ENCODE measurements at places on chromosomes 6 and 20.

DNA sequence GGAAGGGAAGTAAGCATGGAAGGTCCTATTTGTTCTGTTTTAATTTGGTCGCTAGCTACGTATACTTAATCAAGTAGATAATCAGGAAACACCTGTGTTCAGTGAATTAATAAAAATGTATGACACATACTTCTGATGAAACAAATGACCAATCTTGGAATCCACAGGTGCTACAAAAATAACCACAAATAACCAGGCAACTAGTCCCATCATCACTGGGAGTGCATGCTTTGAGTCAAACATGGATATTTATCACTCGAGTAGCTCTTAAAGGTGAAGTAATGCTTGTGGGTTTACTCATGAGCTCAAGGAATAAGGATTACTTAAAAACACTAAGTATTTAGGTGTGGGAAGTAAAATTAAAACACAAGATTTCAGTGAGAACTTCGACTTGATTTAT is 285.6 kb upstream of the ID4 start:
- H3K4me3 ChIP-seq = no peak overlapping the region
- no peak for DNase-seq
- no peak overlapping the region for H3K27ac ChIP-seq
- no peaks in the 10 kb centered on the region for H3K4me1 ChIP-seq

DNA sequence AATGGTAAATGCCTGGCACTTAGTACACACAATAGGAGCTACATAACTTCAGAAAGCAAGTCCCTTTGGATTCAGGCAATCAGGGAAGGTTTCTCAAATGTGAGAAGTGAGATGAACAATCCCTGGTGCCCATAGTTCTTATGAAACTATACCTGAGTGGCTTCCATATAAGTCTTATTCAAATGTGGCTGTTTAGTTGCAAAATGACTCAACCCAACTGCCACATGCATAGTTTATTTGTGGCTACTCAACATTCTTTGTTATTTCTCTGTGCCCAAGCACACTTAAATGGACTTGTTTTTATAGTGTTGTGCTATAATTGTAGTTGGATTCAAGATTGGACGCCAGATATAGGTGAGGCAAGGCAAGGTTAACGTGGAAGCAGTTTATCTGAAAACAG is 93.7 kb upstream of the ATXN1 start:
- H3K36me3 ChIP-seq = no peaks in the 10 kb centered on the region
- H3K27me3 ChIP-seq = no peaks in the 10 kb centered on the region
- no peaks in the 10 kb centered on the region for H3K4me1 ChIP-seq

GRCh38 chr6:21414065-21414464 is 179.5 kb upstream of the SOX4 start:
- H3K27me3 ChIP-seq = no peaks in the 10 kb centered on the region
- no peaks in the 10 kb centered on the region for H3K4me1 ChIP-seq
- no peak for DNase-seq

- H3K4me1 ChIP-seq = no peaks in the 10 kb centered on the region
- H3K27me3 ChIP-seq = no peaks in the 10 kb centered on the region
- H3K36me3 ChIP-seq = no peaks in the 10 kb centered on the region
- no peak for DNase-seq
- no peak overlapping the region for H3K4me3 ChIP-seq
Measured at GRCh38 chr6:284486-284885, 7.8 kb upstream of the DUSP22 start.

DNA sequence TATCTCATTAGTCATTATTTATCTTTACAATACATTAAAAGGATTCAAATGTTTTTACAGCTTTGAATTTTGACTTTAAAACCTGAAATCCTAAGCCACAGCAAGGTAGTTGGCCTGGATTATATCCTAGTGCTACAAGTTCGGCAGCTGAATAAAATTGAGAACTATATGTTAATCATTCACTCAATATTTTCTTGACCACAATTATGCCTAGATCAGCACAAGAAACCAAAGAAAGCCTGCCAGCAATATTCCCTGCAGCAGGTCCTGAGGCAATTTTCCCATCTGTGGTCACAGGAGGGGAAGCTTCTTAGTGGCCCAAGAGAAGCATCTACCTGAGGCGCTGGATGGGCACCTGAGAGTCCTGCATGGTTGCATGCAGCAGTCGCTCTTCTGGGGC is 183.5 kb downstream of the GMDS start:
- H3K27me3 ChIP-seq = no peaks in the 10 kb centered on the region
- H3K27ac ChIP-seq = no peak overlapping the region
- no peak overlapping the region for H3K4me3 ChIP-seq

GRCh38 chr20:47843886-47844567 is 58.7 kb upstream of the SULF2 start:
- no peaks in the 10 kb centered on the region for H3K4me1 ChIP-seq
- no peak for DNase-seq
- no peaks in the 10 kb centered on the region for H3K27me3 ChIP-seq
- no peak overlapping the region for H3K27ac ChIP-seq

GRCh38 chr6:135062735-135063134 is 8.1 kb upstream of the HBS1L start:
- H3K4me3 ChIP-seq = no peak overlapping the region
- H3K4me1 ChIP-seq = no peaks in the 10 kb centered on the region
- no peak overlapping the region for H3K27ac ChIP-seq
- no peaks in the 10 kb centered on the region for H3K36me3 ChIP-seq

DNA sequence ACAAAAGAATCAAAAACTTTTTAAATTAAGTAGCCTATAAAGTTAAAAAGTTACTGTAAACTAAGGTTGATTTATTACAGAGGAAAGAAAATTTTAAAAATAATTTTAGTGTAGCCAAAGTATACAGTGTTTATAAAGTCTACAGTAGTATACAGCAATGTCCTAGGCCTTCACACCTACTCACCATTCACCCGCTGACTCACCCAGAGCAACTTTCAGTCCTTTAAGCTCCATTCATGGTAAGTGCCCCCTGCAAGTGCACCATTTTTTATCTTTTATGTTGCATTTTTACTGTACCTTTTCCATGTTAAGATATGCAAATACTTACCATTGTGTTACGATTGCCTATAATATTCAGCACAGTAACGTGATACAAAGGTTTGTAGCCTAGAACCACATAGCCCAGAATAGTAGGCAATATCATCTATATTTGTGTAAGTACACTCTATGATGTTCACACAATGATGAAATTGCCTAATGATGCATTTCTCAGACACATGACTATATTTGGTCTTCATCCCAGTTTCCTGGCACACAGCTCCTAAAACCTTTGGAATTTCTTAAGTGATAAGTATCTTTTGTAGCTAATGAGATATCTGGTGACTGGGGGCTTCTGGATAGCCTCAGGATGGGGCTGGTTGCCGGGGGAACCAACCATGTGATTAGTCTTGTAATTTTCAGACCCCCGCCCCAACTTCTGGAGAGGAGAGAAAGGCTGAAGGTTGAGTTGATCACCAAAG is 111.0 kb downstream of the MRPL14 start:
- no peaks in the 10 kb centered on the region for H3K4me1 ChIP-seq
- H3K27me3 ChIP-seq = no peaks in the 10 kb centered on the region
- H3K36me3 ChIP-seq = no peaks in the 10 kb centered on the region
- H3K4me3 ChIP-seq = no peak overlapping the region

GRCh38 chr6:159931112-159931511 is 37.8 kb upstream of the IGF2R start:
- no peak overlapping the region for H3K27ac ChIP-seq
- H3K36me3 ChIP-seq = no peaks in the 10 kb centered on the region
- H3K27me3 ChIP-seq = peaks cover 18% of the 10 kb centered on the region
- H3K4me1 ChIP-seq = peaks cover 3% of the 10 kb centered on the region
- DNase-seq = no peak

GRCh38 chr6:4464638-4465037 is 311.6 kb upstream of the CDYL start:
- no peak overlapping the region for H3K4me3 ChIP-seq
- H3K27ac ChIP-seq = no peak overlapping the region
- no peaks in the 10 kb centered on the region for H3K27me3 ChIP-seq
- H3K4me1 ChIP-seq = no peaks in the 10 kb centered on the region
- H3K36me3 ChIP-seq = no peaks in the 10 kb centered on the region

GRCh38 chr20:13221313-13221672 is 219 bp downstream of the ISM1 start:
- H3K4me3 ChIP-seq = peak overlapping the region; percentile 39
- H3K36me3 ChIP-seq = no peaks in the 10 kb centered on the region
- no peak for DNase-seq
- H3K27me3 ChIP-seq = peaks cover 64% of the 10 kb centered on the region

DNA sequence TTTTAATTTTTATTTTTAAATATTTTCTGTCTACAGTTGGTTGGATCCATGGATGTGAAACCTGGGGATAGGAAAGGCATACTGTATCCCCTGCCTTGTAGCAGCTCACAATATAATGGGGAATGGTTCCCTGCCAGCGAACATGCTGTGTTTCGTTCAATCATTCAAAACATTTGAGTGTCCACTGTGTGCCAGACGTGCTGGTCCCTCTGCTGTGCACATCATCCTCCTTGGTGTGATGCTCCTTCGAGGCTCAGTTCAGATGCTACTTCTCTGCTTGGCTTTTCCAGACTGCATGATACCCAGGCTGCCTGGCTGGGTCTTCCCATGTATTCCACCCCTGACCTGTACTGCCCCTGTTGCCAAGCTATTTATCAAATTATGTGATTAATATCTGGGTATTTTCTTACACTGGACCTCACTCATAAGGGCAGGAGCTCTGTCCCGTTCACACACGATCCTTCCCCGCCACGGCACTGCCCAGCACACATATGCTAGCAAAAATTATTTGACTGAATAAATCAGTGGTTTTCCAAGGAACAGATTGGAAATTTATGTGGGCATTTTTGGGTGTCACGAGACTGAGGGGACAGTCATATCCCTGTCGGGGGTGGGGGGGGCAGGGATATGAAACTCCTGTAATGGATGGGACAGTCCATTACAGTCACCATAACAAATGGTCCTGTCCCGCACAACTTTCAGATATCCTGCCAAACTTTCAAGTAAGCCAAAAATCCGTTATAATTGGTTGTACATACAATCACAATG is 4.9 kb downstream of the SDCBP2 start:
- H3K4me3 ChIP-seq = no peak overlapping the region
- peaks cover 6% of the 10 kb centered on the region for H3K36me3 ChIP-seq
- no peaks in the 10 kb centered on the region for H3K27me3 ChIP-seq
- no peak for DNase-seq
- H3K27ac ChIP-seq = no peak overlapping the region

- H3K36me3 ChIP-seq = peaks cover 6% of the 10 kb centered on the region
- no peak overlapping the region for H3K4me3 ChIP-seq
- no peaks in the 10 kb centered on the region for H3K4me1 ChIP-seq
- H3K27me3 ChIP-seq = no peaks in the 10 kb centered on the region
- DNase-seq = no peak
Measured at GRCh38 chr6:128259730-128260685, 260.4 kb downstream of the PTPRK start.

- no peaks in the 10 kb centered on the region for H3K36me3 ChIP-seq
- H3K4me1 ChIP-seq = no peaks in the 10 kb centered on the region
- DNase-seq = no peak
- H3K4me3 ChIP-seq = no peak overlapping the region
- H3K27me3 ChIP-seq = no peaks in the 10 kb centered on the region
- no peak overlapping the region for H3K27ac ChIP-seq
Measured at GRCh38 chr6:77015350-77015749, 447.9 kb downstream of the HTR1B start.

- no peak overlapping the region for H3K4me3 ChIP-seq
- H3K27me3 ChIP-seq = no peaks in the 10 kb centered on the region
- no peaks in the 10 kb centered on the region for H3K36me3 ChIP-seq
- no peak for DNase-seq
Measured at GRCh38 chr20:32567384-32568178, 17.6 kb downstream of the NOL4L start.

GRCh38 chr20:14924433-14924832 is 587.0 kb upstream of the FLRT3 start:
- H3K27ac ChIP-seq = no peak overlapping the region
- H3K4me1 ChIP-seq = no peaks in the 10 kb centered on the region
- H3K4me3 ChIP-seq = no peak overlapping the region
- no peaks in the 10 kb centered on the region for H3K36me3 ChIP-seq

DNA sequence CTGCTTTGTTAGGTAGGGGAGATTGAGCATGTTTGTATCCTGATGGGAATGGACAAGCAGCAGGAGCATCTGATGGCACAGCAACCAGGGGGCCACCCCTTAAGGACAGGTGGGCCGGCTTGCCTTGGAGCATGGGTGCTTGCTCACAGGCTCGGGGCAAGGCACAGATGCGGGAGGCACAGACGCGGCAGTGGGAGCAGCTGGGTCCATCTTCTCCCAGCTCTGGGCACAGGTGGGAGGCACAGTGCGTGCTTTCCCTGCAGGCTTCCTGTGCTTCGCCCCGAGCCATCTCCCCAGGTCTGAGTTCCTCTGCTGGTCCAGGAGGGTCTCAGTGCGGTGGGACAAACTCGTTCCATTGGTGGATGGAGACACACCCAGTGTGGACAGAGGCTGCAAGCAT is 73.6 kb upstream of the BHLHE23 start:
- H3K4me1 ChIP-seq = no peaks in the 10 kb centered on the region
- DNase-seq = no peak
- H3K27me3 ChIP-seq = peaks cover 5% of the 10 kb centered on the region

GRCh38 chr6:129510950-129511349 is 199.0 kb downstream of the ARHGAP18 start:
- no peak overlapping the region for H3K27ac ChIP-seq
- no peak for DNase-seq
- no peaks in the 10 kb centered on the region for H3K27me3 ChIP-seq
- no peak overlapping the region for H3K4me3 ChIP-seq
- H3K4me1 ChIP-seq = no peaks in the 10 kb centered on the region

DNA sequence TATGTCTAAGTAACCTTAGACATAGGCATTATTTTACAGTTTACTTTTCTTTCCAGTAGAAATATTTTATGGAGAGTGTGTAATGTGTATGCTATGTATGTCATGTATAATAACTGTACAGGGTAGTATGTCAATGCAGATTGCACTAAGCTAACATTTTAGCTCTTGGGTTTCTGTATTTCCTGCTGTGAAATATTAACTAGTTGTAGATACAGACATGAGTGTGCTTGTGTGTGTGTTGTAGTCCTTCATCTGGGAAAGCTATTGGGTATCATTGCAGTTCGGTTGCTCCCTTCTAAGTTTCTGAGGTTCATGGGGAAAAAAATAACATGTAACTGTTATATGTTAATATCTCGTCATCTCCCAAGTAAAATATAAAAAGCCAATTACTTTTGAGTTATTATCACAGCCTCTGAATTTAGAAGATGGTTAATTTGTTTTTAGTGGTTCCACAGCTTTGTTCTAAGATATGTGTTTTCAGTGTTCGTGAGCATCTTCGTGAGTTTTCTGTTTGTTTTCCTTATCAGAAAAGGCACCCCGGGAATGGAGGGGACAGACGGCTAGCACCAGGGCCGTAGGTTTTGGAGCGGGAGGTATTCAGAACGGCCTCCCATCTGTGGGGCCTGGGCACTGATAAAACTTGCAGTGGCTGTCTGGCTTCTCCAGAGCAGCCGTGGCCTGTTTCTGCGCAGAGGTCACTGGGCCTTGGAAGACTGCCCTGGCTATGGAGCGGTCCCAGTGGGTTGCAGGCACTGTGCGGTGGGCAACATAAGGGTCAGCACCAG is 215.0 kb downstream of the ARID1B start:
- no peak for DNase-seq
- no peaks in the 10 kb centered on the region for H3K36me3 ChIP-seq
- H3K27me3 ChIP-seq = no peaks in the 10 kb centered on the region
- H3K4me3 ChIP-seq = no peak overlapping the region
- H3K27ac ChIP-seq = peak overlapping the region; percentile 55
- H3K4me1 ChIP-seq = peaks cover 21% of the 10 kb centered on the region

Measured in large intestine (tissue), 12 donors.